ENCODE measurements at places on chromosomes 16 and 17. TPM values are rescaled to one million over a fixed set of nuclear protein-coding genes. Genes with fewer than 3 reads are reported as not detected.

The TNK1 gene
- polyA plus RNA-seq = 15.8 TPM

The TNFRSF13B gene
- polyA plus RNA-seq = not detected

The TBC1D3I gene
- polyA plus RNA-seq = 0.03 TPM

The KRTAP2-3 gene
- polyA plus RNA-seq = 21.3 TPM

The TPSG1 gene
- polyA plus RNA-seq = not detected

The BIRC5 gene
- 1.6 TPM for polyA plus RNA-seq

The HBZ gene
- polyA plus RNA-seq = not detected

The KIF19 gene
- not detected for polyA plus RNA-seq
